ENCODE measurements at places on chromosomes 1 and 21. TPM values are rescaled to one million over a fixed set of nuclear protein-coding genes. Genes with fewer than 3 reads are reported as not detected.

Gene NUF2
- 56.5 TPM for total RNA-seq

Gene KLHDC9
- 7.1 TPM for total RNA-seq

- no peak for DNase-seq
These were observed 275.5 kb downstream of the TPR start for GRCh38 chr1:186099336-186100104.

- no peak for DNase-seq
These were observed 7.0 kb upstream of the SPATC1L start for GRCh38 chr21:46191257-46191685.

Gene MPL
- not detected for total RNA-seq

Gene RHEX
- total RNA-seq = not detected

Gene AHDC1
- total RNA-seq = 8.4 TPM

DNA sequence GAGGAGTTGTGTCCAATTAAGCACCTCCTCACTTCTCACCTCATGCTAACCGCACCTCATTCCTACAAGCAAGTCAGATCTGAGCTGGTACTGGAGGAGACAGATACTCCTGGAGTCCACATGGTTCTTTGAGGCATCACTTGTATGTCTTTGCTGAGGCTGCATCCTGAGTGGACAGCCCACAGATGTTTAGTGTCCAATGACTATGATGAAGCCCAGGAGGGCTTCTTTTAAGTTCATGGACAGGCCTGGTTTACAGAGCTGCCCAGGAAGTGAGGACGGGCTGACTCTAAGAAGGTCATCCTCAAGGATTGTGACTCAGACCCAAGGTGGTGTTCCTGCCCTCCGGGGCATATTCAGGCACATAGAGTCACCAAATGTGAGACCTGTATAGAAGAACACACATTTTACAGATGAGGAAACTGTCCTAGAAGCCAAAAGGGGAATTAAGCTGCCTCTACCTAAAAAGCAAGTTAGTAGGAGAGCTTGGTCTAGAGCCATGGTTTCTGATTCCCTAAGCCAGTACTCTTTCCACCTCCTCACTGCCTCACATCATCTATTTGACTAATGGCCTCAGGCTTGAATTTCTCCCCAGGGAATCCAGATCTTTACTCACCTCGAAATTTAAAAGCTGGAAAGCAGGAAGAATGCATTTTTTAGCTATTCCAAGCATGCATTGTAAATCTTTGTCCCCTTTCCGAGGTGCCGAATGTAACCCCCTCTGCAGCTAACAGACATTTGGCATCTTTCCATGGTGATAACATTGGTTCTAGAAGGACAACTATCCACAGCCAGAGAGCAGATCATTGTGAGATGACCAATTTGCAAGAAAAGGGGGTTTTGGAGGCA, 228.1 kb downstream of the OMA1 start:
- no peak for DNase-seq

Gene TMEM50B
- total RNA-seq = 18.1 TPM

Gene KCNE2
- 0.69 TPM for total RNA-seq

All from activated T-cell treated with anti-CD3 and anti-CD28 coated beads, Interleukin-2, amount 50 U/mL, for 72 hours (primary cell).